ENCODE measurements at places on chromosomes 5 and 9.

GRCh38 chr9:18382243-18382642 lies 91.7 kb upstream of the ADAMTSL1 start:
- DNase-seq: no peak

GRCh38 chr9:121943463-121943862 lies 149.6 kb downstream of the TTLL11 start:
- no peak for DNase-seq

- DNase-seq: no peak
Observed at GRCh38 chr5:11224436-11225187, 463.6 kb upstream of the DAP start.

DNA sequence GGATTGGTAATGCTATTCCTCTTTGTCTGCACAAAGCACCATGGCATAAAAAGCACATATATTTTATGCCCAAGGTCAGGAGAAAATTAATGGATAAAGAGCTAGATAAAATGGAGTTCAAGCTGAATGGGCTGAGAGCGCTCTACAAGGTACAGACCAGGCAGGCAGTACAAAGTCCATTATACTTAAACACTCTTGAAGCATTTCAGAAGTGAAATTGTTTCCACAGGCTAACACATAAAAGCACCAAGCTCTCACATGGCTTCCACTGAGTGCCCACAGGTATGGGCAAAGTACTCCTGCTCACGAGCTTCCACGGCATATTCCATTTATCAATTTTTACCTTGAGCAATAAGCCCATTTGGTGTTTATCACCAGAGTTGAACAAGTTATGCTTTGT lies 771.2 kb upstream of the DMAC1 start:
- DNase-seq: no peak

DNA sequence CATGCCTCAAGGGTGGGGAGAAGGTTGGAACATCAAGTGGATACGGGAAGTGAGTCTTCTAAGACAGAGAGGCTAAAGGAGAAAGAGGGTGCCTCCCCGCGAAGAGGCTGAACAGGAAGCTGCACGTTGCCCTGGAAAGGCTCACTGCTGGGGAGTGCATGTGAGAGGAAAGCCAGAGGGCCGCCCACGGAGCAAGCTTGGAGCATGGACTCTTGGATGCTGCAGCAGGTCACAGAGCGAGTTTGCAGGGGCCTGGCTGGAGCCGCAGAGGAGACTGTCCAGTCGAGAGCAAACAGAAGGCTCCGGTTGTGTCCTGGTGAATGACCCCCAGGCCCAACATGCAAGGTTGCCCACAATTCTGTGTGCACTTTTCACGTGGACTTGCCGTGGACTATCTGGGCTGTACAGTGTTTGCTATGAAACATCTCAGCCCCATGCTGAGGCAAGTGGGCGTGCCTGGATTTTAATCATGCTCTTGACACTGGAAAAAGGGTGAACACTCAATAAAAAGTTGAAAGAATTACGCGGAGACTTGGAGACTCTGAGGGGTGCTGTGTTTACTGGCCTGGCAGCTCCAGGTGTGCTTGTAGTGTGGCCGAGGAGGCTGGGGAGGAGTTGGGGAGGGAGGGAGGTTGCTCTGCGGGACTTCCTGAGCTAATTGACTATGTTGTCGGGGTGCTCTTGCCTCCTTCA lies 54.5 kb upstream of the GARNL3 start:
- DNase-seq: no peak

DNA sequence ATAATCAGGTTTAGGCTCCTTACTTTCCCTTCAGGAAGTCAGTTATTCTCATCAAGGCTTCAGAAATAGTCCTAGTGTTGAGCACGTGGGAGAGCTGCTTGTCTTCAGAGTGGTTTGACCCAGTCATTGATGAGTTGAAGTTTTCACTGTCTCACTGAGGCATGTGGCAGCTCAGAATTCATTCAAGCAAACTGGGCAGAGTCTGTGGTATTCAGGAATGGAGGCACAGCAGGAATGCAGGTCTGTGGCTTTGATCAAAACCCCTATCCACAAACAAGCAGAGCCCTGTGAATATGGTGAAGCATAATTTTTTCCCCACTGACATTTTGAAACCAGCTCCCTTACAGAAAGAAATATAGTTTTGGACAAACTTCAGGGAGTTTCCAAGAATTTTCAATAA lies 207.3 kb downstream of the CD180 start:
- DNase-seq: no peak

GRCh38 chr5:125668884-125669283 lies 754.3 kb upstream of the GRAMD2B start:
- peak; percentile 32 for DNase-seq

- no peak for DNase-seq
Observed at GRCh38 chr9:134547161-134548100, 94.2 kb upstream of the COL5A1 start.

GRCh38 chr5:103374473-103374963 lies 116.0 kb downstream of the MACIR start:
- no peak for DNase-seq

- DNase-seq: no peak
Observed at GRCh38 chr9:34459941-34460340, 1.3 kb downstream of the DNAI1 start.

GRCh38 chr5:98969400-98969799 lies 40.6 kb upstream of the CHD1 start:
- no peak for DNase-seq

DNA sequence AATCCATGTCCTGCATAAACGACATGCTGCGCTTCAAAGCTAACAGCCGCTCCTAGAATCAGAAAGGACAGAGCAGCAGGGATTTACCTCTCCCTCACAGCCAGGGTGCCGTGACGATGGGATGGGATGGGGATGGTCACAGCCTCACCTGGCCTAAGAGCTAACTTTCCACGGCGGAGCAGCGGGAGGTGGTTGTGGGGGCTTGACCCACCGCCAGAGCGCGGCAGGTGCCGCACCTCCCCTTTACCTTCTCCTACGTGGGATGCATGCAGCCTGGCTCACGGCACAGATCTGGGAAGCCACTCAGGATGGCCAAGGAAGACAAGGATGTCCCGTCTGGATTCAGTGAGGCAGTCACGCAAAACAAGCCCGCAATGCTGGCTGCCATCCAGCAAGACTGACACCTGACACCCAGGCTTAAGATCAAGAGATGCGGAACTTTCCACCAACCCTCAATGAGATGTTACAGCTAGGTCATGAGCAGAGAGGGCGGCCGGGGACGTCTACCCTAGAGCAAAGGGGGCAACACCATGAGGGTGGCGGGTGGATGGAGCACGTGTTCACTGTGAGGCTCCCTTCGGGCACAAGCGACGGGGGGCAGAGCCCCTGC lies 5.8 kb downstream of the BRD9 start:
- no peak for DNase-seq

DNA sequence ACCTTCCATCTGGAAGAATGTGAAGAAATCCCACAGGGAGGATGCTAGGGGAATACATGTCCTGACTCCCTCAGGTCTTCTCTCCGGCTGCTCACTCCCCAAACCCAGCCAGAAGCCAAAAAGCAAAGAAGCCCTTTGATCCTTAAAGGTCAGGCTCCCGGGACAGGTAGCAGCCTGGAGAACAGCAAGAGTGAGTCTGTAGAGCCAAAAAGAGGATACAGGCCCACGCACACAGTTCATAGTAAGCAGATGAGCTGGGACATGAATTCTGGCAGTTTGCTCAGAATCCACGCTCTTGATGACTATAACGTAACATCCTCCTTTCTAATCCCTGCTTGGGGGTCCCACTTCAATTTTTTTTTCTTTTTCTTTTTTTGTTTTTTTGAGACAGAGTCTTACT lies 72.0 kb upstream of the SLC44A1 start:
- DNase-seq: no peak

DNA sequence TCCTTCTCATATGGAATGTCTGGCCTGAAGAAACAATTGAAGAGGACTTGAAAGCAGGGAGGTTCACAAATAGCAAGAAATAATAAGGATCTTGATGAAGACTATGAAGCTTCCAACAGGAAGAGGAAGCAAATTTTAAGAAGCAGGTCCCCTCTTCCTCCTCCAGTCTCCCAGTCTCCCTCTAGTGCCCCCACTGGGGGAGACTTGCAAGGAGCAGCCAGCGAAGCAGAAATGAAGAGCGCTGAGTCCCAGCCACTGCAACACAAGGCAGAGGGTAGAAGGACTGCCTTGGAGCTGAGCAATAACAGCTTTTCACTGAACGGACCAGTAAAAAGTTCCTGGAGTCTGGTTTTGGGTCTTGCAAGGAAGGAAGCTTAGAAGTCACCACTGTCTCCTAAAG lies 32.6 kb upstream of the ACO1 start:
- peak; percentile 79 for DNase-seq

- peak; percentile 81 for DNase-seq
Observed at GRCh38 chr9:11149065-11149464, 536.3 kb upstream of the PTPRD start.

GRCh38 chr9:98765256-98765655 lies 31.1 kb downstream of the ANKS6 start:
- DNase-seq: no peak

Measured in H9 (cell line).